ENCODE measurements at places on chromosomes 13 and 19.

- no peak for DNase-seq
These were observed 76.7 kb upstream of the ZNF43 start for GRCh38 chr19:21912654-21913053.

GRCh38 chr13:34425327-34425949 is 516.6 kb upstream of the NBEA start:
- DNase-seq: no peak

DNA sequence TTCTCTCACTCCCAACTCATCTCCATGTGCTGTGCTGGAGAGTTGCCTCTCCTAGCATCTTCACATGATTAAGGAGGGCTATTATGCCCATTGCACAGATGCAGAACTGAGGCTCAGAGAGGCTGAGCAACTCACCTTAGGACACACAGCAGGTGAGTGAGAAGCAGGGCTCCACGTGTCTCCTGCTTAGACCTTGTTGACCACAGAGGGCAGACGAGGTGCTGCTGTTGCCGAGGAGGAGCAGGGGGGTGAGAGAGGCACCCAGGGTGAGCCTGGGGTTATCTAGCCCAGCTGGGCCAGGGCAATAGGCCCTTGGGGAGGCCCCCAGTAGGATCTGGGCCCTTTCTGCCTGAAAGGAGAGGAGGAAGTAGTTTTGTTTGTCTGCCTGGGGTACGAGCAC is 2.4 kb upstream of the HSH2D start:
- no peak for DNase-seq

GRCh38 chr19:8392017-8392591 is 1.9 kb downstream of the RAB11B start:
- DNase-seq: no peak

DNA sequence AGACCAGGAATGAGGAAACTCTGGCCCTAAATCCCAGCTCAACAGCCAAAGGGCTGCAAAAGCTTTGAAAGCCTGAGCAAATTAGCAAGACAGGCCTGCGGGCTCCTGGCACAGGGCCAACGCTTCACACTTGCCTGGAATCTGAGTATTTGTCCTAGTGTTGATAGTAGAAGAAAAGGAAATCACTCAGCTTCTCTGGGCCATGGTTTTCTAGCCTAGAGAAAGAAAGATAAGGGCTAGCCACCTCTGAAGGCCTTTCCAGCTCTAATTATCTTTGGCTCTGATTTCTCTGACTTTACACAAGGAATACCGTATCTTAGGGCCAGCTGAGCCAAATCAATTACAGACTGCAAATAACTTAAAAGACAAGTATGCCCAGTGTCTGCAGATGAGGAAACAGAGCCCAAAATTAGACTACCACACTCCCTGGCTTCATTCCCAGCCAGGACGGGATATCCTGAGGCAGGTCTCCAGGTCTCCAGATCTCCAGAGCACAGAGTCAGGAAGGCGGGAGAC is 69.6 kb downstream of the STK24 start:
- no peak for DNase-seq

DNA sequence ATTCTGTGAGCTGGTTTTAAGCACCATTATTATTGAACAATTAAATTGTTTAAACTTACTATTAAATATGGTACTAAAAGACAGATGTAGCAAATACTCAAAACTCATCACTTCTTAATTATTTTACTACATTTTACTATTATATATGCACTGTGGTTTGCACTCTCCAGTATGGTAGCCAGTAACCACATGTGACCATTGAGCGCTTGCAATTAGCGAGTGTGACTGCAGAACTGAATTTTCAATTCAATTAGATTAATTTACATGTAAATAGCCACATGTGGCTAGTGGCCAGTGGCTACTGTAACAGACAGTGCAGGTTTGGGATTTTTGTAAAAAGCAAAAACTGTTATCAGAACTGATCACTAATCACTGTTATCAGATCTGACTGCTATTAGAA is 208.2 kb upstream of the SOX21 start:
- DNase-seq: no peak

DNA sequence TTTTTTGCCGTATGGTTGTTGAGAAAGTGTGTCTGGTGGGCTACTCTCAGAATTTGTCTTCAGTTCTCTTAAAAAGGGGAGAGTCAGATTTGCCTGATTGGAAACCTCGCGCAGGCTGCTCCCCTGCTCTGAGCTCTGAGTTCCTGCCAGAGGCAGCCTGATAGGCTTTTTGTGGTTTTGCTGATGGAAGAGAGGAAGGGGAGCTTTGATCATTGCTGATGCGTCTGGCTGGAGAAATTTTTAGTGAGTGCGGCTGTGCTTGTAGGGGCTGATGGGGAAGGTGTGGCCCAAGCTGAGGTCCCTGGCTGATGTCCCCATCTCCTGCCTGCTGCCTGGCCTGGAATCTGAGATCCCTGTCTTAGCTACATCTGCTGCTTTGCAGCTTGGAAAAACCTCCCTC is 2.8 kb downstream of the CHST8 start:
- no peak for DNase-seq

DNA sequence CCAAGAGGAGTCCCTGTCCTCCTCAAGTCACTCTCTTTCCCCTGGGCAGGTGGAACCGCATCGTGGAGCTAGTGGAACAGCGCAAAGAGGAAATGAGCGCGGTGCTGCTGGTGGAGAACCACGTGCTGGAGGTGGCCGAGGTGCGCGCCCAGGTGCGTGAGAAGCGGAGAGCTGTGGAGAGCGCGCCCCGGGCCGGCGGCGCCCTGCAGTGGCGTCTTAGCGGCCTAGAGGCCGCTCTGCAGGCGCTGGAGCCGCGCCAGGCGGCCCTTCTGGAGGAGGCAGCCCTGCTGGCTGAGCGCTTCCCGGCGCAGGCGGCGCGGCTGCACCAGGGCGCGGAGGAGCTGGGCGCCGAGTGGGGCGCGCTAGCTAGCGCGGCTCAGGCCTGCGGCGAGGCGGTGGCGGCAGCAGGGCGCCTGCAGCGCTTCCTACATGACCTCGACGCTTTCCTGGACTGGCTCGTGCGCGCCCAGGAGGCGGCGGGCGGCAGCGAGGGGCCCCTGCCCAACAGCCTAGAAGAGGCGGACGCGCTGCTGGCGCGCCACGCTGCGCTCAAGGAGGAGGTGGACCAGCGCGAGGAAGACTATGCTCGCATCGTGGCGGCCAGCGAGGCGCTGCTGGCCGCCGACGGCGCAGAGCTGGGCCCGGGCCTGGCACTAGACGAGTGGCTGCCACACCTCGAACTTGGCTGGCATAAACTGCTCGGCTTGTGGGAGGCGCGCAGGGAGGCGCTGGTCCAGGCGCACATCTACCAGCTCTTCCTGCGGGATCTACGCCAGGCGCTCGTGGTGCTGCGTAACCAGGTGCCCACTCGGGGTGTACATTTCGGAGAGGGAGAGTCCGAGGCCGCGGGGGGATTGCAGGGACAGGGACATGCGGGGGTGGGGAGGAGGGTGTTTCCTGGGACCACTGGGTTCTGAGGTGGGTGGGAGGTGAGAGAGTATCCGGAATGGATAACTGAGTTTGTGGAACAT is 52.8 kb downstream of the SPTBN4 start:
- no peak for DNase-seq

DNA sequence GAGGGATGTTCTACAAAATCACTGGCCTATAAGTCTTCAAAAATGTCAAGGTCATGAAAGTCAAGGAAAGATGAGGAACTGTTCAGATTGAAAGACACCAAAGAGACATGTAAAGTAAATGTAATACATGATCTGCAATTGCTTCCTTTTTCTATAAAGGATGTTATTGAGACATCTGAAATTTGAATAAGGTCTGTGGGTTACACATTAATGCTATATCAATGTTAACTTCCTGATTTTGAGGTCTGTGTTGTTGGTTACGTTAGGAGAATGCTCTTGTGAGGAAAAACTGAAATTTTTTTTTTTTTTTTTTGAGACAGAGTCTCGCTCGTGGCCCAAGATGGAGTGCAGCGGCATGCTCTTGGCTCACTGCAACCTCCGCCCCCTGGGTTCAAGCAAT is 197.4 kb downstream of the RGCC start:
- DNase-seq: no peak

- no peak for DNase-seq
These were observed 61.1 kb downstream of the SERP2 start for GRCh38 chr13:44434766-44435141.

DNA sequence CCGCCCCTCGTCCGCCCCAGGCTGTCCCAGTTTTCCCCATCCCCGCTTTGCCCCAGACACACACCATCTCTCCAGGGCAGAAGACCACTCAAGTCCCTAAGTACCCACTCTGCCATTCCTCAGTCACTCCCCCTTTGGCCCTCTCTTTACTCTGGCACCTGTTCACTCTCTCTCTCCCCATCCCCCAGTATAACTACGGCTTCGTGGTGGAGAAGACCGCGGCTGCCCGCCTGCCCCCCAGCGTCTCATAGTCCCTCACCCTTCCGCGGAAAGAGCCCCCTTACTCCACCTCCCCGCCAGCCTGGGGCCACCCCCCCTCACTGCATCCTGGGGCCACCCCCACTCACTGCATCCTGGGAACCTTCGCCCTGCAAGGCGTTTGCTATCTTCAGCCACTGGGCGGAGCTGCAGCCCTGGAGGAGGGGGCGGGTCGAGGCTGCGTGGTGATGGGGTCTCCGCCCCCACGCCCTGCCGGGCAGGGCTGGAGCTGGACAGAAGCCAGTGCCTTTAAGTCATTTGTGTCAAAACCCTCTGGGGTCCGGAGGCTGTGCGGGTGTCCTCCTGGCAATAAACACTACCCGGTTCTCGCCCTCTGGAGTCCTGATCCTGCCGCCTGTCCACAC is 5.0 kb downstream of the MVB12A start:
- no peak for DNase-seq

GRCh38 chr19:28578208-28578607 is 634.7 kb downstream of the UQCRFS1 start:
- no peak for DNase-seq

- DNase-seq: no peak
These were observed 537.6 kb downstream of the EFNB2 start for GRCh38 chr13:105997581-105998550.

GRCh38 chr13:51148952-51149573 is 38.0 kb upstream of the C13orf42 start:
- no peak for DNase-seq

DNA sequence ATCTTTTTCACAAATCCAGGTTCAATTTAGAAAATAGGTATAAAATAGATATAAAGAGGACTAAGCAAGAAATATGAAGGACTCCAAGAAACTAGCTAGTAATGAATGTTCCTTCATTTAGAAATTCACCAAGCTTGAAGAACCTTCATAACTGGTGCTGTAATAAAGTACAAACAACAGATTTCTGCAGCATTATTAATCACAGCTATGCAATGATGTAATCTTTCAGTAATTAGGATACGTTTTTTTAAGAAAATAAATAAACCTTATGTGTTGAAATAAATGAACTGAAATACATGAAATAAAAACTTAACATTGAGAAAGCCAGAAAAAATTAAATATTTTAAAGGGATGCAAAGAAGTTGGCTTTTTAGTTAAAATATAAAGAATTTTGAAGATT is 236.1 kb downstream of the RGCC start:
- DNase-seq: no peak

GRCh38 chr19:1225440-1226226 is 12.2 kb downstream of the CBARP start:
- no peak for DNase-seq

GRCh38 chr13:89401264-89401675 is 1730.1 kb downstream of the SLITRK5 start:
- no peak for DNase-seq

- no peak for DNase-seq
These were observed 357.7 kb upstream of the TSHZ3 start for GRCh38 chr19:31706691-31707620.

GRCh38 chr13:103640606-103641005 is 574.4 kb upstream of the SLC10A2 start:
- no peak for DNase-seq

DNA sequence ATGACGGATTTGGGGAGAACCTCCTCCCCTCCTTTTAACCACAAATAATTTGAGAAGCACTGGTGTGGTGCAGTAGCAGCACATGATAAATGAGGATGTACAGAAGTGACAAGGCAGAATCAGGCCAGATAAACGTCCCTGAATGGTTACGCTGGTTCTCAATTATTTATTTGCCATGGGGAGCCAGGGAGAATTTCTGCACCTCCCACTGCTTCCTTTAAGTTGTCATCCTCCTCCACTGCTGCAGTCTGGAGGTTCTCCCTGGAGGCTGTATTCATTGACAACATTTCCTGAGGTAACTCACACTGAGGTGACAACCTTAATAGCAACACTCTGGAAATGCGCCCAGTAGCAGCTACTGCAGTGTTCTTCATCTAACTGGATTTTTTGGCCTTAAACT is 308.9 kb upstream of the SLITRK1 start:
- DNase-seq: no peak

DNA sequence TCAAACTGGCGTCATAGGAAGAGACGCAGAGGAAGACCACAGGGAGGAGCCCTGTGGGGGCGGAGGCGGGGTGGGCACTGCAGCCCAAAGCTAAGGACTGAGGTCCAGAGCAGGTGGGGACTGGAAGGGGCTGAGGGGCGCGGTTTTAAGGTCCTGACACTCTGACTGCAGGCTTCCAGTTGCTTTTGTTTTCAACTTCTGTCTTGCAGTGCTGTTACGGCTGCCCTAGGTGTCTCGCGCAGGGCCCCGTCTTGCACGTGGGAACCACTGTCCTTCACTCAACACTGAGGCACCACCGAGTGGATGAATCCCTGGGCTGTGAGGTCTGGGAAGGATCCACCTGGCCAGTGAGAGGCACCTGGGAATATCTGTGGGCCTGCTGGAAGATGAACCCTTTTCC is 76.0 kb downstream of the TEX29 start:
- DNase-seq: no peak

DNA sequence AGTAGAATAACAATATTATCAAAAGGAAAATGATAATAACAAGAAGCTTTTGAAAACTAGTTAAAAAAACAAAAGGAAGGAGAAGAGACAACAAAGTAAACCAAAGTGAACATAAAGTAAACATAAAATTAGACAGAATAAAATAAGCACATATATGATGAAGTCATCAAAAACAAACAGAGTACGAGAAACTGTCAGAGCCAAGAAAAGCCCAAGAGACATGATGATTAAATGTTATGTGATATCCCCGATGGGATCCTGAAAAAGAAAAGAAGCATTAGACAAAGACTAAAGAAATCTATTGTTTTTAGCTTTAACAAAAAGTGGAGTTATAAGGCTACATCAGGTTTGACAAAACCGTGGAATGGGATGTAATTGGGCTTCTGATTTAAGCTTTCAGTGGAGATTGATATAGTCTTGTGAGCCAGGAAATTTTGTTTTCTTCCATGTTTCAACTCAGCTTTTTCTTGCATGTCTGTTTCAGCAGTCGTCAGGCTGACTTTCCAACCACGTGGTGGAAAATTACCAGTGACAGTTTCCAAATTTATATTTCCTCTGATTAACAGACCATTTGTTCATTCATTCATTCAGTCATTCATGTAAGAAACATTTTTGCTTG is 64.9 kb downstream of the KL start:
- no peak for DNase-seq
